Hippocampal formation (tissue), 2 donors: ENCODE measurements at places on chromosomes 2 and 18.

DNA sequence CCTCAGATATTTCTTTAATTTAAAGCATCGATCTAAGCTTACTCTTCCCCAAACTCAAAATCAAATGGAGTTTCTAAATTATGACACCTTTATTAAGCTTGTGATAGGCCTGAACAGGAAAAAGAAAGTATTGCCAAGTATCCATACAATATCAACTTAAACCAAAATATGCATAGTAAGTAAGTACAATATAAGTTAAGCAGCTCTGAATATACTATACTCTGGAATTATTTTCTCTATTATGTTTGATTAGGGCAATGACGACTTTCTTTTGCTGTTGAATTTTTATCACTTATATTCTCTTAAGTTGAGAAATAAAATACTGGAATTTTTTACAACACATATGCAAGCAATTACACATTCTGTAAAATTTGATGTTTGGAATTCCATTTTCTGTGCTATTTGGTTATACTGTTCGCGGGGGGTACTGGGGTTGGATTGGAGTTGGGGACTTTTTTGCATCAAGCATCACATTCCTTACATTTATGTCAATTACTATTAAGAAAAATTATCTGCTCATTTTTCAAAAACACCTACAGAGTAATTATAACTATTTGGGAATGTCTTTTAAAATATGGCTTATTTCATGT is 2.2 kb downstream of the COL5A2 start:
- DNase-seq: no peak

- no peak for DNase-seq
These were observed 151.4 kb downstream of the RPIA start for GRCh38 chr2:88842656-88843460.

GRCh38 chr2:151767536-151767935 is 33.3 kb upstream of the NEB start:
- no peak for DNase-seq

DNA sequence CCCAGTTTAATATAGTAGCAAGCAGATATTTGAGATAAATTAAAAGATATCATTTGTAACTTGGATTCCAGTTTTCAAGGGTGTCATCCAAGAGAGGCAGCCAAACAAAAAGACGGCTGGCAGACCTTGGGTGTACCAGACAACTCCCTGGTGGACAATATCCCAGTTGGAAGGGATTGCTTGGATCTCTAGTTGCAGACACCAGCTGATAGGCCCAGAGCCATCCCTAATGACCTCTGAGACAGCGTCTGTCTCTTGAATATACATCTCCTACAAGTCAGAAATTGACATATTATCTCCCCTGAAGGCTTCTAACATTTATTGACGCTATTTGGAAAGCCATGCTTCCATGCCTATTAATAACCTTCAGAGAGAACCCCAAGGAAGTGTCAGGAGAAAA is 67.7 kb downstream of the ACVR1 start:
- DNase-seq: no peak

DNA sequence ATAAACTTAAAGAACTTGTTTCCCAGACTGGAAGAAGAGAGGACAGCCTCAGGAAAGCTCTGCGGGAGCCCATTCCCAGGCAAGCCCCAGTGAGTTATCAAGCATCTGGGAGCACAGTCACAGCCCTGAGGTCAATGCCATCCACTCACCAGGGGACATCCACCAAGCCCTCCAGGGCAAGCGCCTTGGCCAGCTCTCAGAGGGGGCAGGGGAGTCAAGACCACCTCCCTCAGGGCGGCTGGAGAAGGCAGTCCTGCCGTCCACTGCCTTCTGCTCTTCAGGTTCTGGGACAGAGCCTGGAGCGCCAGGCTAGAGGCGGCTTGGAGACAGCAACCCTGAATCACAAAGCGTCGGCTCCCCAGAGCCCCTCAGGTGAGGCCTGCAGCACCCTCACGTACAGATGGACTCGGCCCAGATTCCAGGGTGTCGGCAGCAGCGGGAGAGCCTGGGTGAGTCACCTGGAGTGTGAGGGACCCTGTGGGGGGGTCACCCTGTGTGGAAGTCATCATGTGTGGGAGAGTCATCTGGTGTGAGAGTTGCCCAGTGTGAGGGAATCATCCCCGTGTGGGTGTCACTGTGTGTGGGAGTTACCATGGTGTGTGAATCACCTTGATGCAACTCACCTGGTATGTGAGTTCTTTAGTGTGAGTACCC is 100.9 kb upstream of the TEX51 start:
- no peak for DNase-seq

GRCh38 chr2:201807452-201807999 is 1.2 kb downstream of the CDK15 start:
- no peak for DNase-seq

- peak; percentile 31 for DNase-seq
These were observed 401.2 kb downstream of the GALR1 start for GRCh38 chr18:77650799-77651385.
